ENCODE measurements at places on chromosomes 13 and 19.

GRCh38 chr13:40236566-40237168, 429.8 kb downstream of the FOXO1 start:
- DNase-seq: no peak

- no peak for DNase-seq
These were observed 97.2 kb upstream of the IPO5 start for GRCh38 chr13:97856304-97856675.

GRCh38 chr19:40962460-40962961, 28.6 kb upstream of the CYP2B6 start:
- no peak for DNase-seq

DNA sequence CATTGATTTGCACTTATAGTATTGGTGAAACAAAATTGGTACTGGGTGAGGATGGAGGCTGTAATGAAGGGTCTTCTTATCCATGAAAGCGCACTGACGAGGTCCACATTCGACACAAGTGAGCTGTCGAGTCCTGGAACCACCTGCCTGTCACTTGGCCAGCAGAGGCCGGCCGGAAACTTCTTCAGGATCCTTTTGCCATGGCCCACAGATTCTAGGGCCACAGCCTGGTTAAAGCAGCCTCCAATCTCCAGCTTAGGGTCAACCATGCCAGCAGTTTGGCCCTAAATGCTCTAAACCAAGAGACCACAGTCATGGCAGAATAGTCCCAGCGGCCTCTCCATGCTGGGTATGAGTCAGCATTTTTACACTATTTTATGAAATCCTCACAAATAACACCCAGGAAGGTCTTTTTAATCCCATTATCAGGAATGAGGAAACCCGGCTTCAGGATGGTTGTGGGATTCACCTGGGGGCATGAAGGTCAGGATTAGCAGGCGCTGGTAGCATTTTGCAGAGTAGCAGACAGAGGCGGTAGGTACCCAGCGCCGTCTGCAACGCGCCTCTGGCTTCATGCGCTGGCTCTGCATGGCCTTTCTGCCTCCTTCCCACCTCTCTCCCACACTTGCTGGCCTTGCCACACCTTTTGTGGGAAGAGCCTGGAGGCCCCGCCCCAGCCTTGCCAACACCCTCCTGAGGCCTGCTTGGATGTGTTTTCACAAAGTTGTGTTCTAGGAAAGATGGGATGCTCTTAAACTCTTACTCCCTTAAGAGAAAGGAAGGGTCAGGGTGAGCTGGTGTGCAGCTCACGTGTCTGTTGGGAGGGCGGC, 15.2 kb downstream of the GAS6 start:
- DNase-seq: no peak

- DNase-seq: no peak
These were observed 47.1 kb downstream of the INSR start for GRCh38 chr19:7247155-7247554.

DNA sequence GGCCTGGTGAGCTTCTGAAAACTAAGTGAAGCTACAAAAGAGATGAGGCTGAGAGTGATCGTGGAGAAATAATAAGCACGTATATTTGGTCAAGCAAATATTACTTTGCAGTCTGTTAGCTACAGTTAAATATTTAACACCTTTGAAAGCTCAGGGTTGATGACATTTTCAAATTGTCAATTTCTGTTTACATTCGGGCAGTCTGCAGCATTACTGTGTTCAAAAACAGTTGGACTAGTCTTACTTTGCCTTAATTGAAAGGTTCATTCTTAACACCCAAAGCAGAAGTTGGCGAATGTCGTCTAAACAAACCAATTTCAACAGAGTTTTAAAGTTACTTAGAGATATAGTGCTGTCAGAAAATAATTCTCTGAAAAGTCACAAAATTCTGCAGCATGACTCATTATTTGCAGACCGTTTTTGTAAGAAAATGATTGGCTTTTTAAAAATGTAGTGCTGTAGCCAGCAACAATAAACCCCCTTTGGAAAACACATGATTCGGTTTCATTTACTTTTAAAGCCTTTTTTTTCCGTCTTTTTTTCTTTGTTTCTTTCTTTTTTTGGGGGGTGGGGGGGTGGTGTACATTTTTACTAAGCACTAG, 549.0 kb downstream of the GPC6 start:
- DNase-seq: no peak

DNA sequence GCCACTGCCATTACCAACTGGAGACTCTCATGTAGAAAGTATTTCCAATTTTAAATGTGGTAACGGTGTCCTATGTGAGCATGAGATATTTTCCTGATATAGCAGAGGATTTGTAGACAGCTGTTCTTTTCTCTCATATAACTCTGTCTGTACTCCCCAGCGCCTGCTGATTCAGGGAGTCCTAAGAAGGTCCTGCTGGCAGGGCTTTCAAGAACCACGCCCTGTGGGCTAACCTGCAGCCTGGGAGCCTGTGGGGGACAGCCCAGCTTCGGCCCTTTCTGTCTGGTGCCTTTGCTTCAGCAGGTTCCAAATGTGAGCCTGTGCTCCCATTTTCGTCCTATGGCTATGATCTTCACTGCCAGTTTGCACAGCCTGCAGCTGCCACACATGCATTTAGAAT, 316.8 kb downstream of the ATP8A2 start:
- DNase-seq: no peak

- no peak for DNase-seq
These were observed 230.0 kb downstream of the DCT start for GRCh38 chr13:94249512-94249911.

- no peak for DNase-seq
These were observed 4.5 kb upstream of the DCT start for GRCh38 chr13:94483970-94484369.

DNA sequence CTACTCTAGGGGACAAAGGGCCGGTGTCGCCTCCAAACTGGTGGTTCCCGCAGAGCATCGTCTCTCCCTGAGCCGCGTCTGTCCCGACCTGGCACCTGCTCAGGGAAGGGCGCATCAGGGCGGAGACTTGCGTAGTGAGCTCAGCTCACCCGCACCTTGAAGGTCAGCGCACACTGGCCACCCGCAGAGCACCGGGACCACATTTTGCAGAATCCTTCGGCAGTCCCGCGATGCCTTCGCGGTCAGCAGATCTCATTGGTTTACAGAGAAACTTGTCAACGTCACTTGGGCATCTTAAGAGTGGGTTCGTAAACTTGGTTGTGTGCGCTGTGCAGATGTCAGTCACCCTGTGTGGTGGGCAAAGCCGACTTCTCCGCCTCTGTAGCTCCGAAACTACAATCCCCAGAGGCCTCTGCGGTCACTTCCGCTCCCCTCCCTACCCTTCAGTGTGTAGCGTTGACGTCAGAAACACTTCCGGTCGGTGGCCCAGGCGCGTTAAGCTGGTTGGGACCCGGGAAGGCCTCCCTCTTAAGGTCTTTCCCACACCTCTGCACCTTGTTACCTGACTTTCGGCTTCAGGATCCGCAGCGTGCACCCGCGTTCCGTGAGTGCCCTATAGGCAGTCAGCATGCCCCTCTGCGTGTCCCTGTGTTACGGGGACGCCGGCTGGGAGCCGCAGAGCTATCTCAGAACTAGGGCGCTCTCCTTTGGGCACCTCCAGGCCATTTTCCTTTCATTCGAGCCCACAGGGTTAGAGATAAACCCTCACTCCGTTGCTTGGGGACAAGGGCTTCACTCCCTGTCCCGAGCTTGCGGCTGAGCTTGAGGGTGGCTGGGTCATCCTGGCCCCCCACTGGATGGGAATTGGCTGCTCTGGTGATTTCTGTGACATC, 36.5 kb upstream of the ZNF527 start:
- DNase-seq: peak; percentile 78

DNA sequence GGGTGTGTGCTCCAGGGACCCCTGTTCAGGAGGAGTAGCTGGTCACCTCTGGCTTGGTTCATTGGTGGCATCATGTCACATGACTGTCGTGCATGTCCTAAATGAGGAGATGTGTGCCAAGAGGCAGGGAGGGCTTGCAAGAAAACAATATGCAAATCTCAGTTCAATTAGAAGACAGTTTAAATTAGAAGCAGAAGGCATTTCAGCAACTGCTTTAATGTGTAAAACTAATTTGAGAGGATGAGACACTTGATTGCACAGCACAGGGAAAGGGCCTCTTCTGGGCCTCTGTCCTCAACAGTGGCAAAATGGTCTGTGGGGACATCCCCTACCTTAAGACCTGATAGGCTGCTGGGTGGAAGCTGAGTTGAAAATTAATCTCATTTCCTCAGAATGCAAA, 54.6 kb downstream of the SPATA13 start:
- DNase-seq: no peak

- DNase-seq: no peak
These were observed 383.6 kb downstream of the SLITRK1 start for GRCh38 chr13:83498481-83499190.

GRCh38 chr13:28147495-28147894, 9.2 kb downstream of the PAN3 start:
- DNase-seq: no peak

DNA sequence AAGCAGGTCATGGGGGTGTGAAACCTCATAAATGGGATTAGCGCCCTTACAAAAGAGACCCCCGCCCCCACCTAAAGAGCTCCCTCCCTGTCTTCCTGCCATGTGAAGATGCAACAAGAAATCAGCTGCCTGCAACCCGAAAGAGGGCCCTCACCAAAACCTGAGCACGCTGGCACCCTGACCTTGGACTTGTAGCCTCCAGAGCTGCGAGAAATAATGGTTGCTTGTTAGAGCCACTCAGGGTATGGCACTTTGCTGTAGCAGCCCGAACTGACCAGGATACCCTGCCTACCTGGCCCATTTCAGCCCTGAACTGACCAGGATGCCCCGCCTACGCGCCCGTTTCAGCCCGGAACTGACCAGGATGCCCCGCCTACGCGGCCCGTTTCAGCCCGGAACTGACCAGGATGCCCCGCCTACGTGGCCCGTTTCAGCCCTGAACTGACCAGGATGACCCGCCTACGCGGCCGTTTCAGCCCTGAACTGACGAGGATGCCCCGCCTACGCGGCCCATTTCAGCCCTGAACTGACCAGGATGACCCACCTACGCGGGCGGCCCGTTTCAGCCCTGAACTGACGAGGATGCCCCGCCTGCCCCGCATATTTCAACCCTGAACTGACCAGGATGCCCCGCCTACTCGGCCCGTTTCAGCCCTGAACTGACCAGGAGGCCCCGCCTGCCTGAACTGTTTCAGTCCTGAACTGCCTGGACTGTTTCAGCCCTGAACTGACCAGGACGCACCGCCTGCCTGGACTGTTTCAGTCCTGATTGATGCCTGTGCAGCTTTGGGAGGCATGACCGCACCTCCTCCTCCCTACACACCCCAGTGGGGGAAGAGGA, 120.0 kb downstream of the UQCRFS1 start:
- DNase-seq: no peak

Data from stimulated activated CD8-positive, alpha-beta memory T cell treated with anti-CD3 and anti-CD28 coated beads, Interleukin-12 subunit alpha, Interleukin-12 subunit beta, amount 100 ng/mL, for 1 hour (primary cell).